ENCODE measurements at places on chromosomes 2 and 18. TPM values are rescaled to one million over a fixed set of nuclear protein-coding genes. Genes with fewer than 3 reads are reported as not detected.

The DYSF gene
- polyA plus RNA-seq, result 53.5 TPM

The DQX1 gene
- polyA plus RNA-seq, result 0.06 TPM

The VIL1 gene
- not detected for polyA plus RNA-seq

The TBC1D8 gene
- polyA plus RNA-seq, result 26.0 TPM

The TBR1 gene
- polyA plus RNA-seq, result 0.14 TPM

The ALPI gene
- polyA plus RNA-seq, result not detected

The TCF4 gene
- 183 TPM for polyA plus RNA-seq

The CTNNA2 gene
- not detected for polyA plus RNA-seq

Data from endothelial cell of umbilical vein (primary cell).